SIG-M5 (cell line): ENCODE measurements at places on chromosomes 1 and 21.

DNA sequence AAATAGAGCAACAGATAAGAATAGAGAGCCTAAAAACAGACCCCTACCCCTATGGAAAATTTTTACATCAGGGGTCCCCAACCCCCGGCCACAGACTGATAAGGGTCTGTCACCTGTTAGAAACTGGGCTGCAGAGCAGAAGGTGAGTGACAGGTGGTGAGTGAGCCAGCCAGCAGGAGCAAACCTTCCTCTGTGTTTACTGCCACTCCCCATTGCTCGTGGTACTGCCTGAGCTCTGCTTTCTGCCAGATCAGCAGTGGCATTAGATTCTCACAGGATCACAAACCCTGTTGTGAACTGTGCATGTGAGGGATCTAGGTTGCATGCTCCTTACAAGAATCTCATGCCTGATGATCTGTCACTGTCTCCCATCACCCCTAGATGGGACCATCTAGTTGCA lies 174.1 kb downstream of the FOXD2 start:
- DNase-seq, result no peak

DNA sequence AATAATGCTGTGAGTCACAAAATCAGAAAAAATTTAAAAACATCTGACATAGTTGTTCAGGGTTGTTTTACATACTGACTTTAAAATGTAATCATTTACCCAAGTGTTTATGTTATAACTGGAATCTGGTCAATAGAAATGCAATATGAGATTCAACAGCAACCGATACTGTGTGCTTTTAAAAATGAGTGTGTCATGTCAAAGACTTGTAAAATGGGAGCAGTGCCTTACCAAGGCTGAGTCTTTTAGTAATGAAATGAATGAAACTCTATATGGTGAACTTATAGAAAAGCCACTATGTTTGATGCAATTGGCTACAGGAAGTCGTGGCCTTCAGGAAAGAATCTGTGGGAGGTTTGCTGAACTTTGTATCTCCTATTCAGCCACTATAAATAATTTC lies 570.2 kb downstream of the DPYD start:
- no peak for DNase-seq

- DNase-seq, result no peak
These were observed 23.2 kb downstream of the CD1D start for GRCh38 chr1:158203693-158204457.

- DNase-seq, result no peak
These were observed 204.7 kb downstream of the HLX start for GRCh38 chr1:221083902-221084301.

DNA sequence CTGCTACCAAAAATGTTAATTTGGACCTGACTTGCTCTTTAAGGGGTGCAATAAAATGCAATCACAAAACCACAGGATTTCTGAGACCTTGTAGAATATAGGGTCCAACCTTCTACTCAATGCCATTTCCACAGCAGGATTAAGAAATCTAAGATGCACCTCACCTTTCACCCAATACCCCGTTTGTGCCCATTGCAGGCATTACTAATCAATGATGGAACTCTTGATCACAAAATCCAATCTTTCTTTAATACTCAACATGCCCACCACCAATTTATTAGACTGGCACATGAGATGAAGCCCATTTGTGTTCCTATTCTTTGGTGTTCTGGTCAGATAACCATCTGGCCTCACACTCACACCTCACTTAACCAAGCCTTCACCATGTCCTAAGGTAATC lies 117.2 kb upstream of the IGSF21 start:
- DNase-seq, result no peak

DNA sequence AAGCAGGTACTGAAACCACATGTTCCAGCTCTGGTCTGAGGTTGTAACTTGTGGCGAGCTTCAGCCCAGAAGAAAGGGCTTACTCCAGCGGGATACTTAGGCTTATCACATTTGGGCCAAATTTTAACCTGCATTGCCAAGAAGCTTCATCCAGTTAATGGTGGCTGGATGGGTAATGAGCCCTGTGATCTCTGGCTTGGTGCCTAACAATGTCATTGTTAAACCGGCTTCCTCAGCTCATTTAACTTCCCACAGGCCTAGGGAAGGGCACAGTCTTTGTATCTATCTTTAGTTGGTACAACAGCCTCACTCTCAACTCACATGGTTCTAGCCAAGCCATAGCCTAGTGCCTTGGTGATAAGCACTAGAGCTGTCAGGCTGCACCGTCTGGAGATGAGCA lies 43.6 kb upstream of the CCDC190 start:
- DNase-seq, result no peak

- no peak for DNase-seq
These were observed 64.4 kb downstream of the HSPA13 start for GRCh38 chr21:14318578-14318977.

DNA sequence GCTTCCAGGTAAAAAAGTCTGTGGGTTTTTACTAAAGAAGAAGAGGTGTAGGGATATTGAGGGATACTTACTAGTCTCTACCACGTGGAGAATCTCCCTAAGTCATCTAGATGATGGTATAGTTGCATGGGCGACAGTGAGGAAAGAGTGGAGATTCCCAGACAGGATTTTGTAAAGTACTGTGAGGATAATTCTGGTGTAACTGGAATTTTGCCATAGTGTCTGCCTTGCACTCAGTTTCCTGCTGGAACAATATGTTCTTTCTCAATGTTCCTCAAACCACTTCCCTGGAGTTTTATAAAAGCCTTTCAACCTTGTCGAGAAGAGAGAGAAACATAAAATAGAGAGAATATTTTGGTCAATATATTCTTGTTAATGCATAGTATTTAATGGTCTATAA lies 95.1 kb upstream of the WLS start:
- no peak for DNase-seq
